ENCODE measurements at places on chromosomes 13 and 19. TPM values are rescaled to one million over a fixed set of nuclear protein-coding genes. Genes with fewer than 3 reads are reported as not detected.

GRCh38 chr19:15441317-15441716 is 8.4 kb downstream of the WIZ start:
- DNase-seq: no peak

GRCh38 chr13:81446441-81446840 is 1105.5 kb upstream of the SPRY2 start:
- no peak for DNase-seq

DNA sequence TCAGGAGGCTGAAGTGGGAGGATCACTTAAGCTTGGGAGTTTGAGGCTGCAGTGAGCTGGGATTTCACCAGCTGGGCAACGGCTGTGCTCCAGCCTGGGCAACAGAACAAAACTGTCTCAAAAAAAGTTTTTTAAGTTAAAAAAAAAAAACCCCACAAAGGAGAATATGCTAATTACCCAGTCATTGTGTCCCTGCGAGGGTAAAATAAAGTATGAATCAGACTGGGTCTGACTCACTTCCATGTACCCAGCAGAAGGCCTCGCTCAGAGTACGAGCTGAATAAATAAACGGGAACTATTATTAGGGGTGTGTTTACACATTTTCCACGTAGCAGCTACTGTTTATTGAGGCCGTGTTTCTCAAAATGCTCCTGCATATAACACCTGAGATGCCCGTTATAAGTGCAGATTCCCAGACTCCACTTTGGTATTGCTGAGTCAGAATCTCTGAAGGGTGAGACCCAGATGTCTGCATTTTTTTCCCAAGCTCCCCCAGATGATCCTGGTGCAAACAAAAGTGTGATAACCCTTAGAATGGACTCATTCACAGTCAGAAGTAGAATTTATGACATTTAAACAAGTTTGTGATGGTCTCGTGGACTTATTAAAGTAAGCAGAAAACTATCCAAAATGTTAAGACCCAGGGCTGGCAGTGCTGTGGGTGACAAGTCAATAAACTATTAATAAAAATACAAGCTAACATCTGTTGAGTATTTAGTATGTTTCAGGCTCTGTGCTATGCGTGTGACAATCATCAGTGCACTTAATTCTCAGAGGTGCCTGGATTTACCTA is 28.2 kb downstream of the KCNC3 start:
- no peak for DNase-seq

- no peak for DNase-seq
Observed at GRCh38 chr19:41304706-41305483, 5.1 kb upstream of the CCDC97 start.

DNA sequence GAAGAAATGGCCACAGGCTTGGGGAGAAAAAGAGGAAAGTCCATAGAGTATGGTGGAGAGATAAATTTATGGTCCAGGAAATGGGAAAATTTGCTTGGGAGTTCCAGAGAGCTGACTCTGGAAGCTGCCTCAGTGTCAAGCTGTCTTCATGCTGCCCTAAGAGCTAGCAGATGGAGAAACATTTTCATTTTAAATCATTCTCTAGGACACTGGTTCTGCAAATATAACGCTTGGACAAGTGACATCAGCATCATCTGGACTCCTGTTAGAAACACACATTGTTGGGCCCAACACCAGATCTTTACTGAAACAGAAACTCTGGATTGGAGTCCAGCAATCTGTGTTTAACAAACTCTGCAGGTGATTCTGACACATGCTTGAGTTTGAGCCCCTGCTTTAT is 592.0 kb upstream of the KLF12 start:
- no peak for DNase-seq

DNA sequence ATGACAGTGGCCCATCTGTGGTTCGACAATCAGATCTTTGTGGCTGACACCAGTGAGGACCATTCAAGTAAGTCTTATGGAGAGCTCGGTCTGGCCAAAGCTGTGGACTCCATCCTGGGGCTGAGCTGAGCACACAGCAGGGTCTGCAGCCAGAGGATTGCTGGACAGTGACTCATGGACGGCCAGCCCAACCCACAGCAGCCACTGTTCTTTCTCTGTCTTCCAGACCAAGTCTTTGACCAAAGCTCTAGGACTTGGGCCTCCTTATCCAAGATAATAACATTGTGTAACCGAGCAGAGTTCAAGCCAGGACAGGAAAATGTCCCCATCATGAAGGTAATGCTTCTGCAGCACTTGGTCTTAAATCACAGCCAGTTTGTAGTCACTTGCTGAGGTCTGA is 12.4 kb downstream of the ATP12A start:
- DNase-seq: no peak

GRCh38 chr13:20247403-20247802 is 15.3 kb upstream of the GJB6 start:
- no peak for DNase-seq

DNA sequence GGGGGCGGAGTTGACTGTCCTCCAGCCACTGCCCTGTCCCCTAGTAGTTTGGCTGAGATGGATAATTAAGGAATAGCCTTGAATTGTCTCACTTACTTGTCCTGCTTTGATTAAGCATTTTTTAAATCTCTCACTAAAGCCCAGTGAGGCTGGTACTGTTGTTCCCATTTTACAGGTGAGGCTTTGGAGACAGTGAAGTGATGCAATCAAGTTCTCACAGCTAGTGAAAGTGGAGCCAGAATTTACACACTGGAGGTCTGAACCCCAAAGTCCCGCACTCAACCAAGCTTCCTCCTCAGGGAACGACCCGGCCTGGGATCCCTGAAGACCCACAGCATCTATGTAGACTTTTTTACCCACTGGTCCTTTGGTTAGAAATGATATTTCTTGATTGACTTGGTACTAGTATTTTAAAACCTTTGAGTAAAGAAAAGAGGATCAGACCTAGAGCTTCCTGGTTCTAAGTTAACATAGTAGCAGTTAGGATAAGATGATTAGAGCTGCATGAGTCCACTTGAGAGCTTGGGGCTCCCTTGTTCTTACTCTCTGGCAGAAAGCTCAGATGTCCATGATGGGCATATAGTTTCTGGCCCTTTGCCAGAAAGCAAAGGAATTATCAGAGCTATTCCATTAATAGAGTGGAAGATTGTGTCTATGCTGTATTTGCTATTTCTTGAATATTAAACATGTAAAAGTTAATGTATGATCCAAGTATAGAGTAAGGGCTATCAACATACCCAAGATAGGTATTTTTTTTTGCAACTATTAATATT is 154.3 kb downstream of the LMO7 start:
- no peak for DNase-seq

DNA sequence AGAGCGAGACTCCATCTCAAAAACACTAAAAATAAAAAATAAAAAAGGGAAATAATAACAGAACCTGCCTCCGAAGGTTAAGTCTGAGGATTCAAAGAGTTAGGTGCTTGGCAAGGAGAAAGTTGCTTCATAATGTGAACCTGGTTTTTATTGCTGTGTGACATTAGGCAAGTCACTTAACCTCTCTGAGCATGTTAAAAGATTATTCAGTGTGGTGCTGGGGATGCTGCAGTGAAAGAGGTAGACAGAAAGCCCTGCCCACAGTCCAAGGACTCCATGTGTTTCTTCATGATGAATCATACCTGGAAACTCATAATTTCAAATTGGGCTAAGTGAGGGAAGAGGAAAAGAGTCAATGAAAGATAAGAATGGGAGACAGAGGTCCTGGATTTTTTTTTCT is 2.4 kb downstream of the IL27RA start:
- DNase-seq: no peak

GRCh38 chr13:97946951-97947588 is 6.4 kb upstream of the IPO5 start:
- DNase-seq: no peak

GRCh38 chr19:6091771-6092291 is 18.5 kb downstream of the RFX2 start:
- DNase-seq: no peak

DNA sequence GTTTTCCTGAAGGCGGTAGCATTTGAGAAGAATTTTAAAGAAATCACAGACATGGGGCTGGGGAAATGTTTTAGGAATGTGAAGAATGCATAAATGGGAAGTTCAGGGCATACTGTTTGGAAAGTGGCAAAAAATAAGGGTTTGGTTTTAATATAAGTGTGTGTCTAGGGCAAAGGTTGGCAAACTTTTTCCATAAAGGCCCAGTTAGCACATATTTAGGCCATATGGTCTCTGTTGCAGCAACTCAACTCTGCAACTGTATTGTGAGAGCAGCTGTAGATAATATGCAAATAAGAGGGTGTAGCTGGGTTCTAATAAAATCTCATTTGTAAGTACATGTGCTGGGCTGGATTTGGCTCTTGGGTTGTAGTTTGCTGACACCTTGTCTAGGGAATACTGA is 521.9 kb downstream of the DIAPH3 start:
- DNase-seq: no peak

- DNase-seq: no peak
Observed at GRCh38 chr13:99553033-99553432, 51.8 kb downstream of the TM9SF2 start.

- DNase-seq: no peak
Observed at GRCh38 chr13:62524498-62524897, 1108.8 kb upstream of the PCDH20 start.

GRCh38 chr13:46192412-46192811 is 10.4 kb upstream of the LCP1 start:
- DNase-seq: no peak

GRCh38 chr19:55081770-55082019 is 6.0 kb downstream of the EPS8L1 start:
- no peak for DNase-seq

GRCh38 chr19:6108721-6109633 is 1.3 kb downstream of the RFX2 start:
- no peak for DNase-seq

GRCh38 chr19:17580470-17581144 is 25.2 kb downstream of the COLGALT1 start:
- no peak for DNase-seq

GRCh38 chr19:21328885-21329605 is at the start of gene ZNF708:
ZNF708 (minus strand) TSS chr19:21329410; CDS start chr19:21329212, 198 bp downstream.
- peak; percentile 92 for DNase-seq

DNA sequence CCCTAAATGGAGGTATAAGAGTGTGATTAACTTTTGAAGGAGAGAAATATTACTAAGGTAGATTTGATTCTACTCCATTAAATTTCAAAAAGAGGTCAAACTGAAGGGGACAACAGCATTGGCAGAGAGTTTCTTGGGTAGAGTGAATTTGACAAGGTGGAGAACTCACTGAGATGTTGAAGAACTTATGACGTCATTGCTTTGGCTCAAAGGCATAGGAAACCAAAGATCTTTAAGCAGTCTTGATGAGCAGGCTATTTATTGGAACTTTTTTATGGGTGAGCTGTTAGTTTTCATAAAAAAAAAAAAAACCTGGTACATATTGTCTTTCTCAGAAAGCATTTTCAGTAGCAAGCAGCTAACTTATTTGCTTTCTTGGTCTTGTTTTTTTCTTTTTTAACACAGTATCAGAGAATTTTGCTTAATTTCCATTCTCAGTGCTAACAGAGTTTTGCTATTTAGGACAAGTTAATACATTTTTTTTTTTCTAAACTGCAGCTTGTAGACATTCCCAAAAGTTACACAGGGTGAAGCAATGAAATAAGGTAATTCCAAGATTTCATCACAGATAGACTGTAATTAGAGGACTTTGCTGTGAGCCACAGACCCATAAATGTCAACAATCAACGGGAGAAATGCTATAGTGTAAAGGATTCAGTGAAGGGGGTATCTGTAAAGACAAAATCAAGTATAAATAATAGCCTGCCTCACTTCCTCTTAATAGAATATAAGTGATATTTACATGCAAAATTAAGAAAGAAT is 412.2 kb upstream of the KLHL1 start:
- no peak for DNase-seq

Gene ZNF726
- polyA plus RNA-seq: 18.1 TPM

Gene IL17D
- polyA plus RNA-seq: 7.2 TPM

Gene C2CD4C
- 1.5 TPM for polyA plus RNA-seq

Gene ZNF382
- 10.9 TPM for polyA plus RNA-seq

Gene C19orf81
- 1.00 TPM for polyA plus RNA-seq

Gene CD320
- 27.0 TPM for polyA plus RNA-seq

Gene ZNF681
- 8.9 TPM for polyA plus RNA-seq

Gene ZNF296
- polyA plus RNA-seq: 0.98 TPM

Gene C19orf38
- polyA plus RNA-seq: 1.4 TPM

Gene ZNF226
- polyA plus RNA-seq: 31.8 TPM

Gene MATK
- polyA plus RNA-seq: 0.96 TPM

Gene PPM1N
- polyA plus RNA-seq: 0.27 TPM
